ENCODE measurements at places on chromosomes 16 and 17. TPM values are rescaled to one million over a fixed set of nuclear protein-coding genes. Genes with fewer than 3 reads are reported as not detected.

Gene HSBP1
- total RNA-seq: 153 TPM

Gene TMEM235
- not detected for total RNA-seq

Gene KRT39
- not detected for total RNA-seq

Gene DYNC1LI2
- total RNA-seq: 57.9 TPM

Gene P4HB
- total RNA-seq: 746 TPM

Gene CACNB1
- 4.1 TPM for total RNA-seq

All from A549 treated with dexamethasone at 1 μM for 4 hours (cell line).